Endothelial cell (in vitro differentiated cells): ENCODE measurements at places on chromosomes 1 and 21. TPM values are rescaled to one million over a fixed set of nuclear protein-coding genes. Genes with fewer than 3 reads are reported as not detected.

- DNase-seq: no peak
Observed at GRCh38 chr1:198391393-198392020, 149.0 kb downstream of the ATP6V1G3 start.

Gene RGS18
- total RNA-seq: not detected

GRCh38 chr1:222909586-222909985 is 94.7 kb downstream of the DISP1 start:
- DNase-seq: no peak

- no peak for DNase-seq
Observed at GRCh38 chr1:170872663-170873062, 62.7 kb upstream of the MROH9 start.

Gene OPRD1
- total RNA-seq: 9.7 TPM

- no peak for DNase-seq
Observed at GRCh38 chr1:119038363-119038762, 50.2 kb upstream of the TBX15 start.

Gene TGFB2
- 0.62 TPM for total RNA-seq

DNA sequence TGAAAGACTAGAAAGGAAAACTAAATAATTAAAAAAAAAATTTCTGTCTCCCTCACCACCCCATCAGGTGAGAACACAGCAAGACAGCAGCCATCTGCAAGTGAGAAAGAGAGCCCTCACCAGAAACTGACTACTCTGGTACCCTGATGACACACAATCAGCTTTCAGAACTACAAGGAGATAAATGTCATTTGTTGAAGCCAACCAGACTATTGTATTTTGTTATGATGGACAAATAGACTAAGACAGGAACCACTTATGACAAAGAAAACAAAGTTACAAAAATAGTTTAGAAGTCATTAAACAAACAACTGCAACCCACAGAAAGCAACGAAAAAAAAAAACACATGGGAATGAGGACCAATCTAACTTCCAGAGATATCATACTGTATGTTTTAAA is 98.3 kb downstream of the FAF1 start:
- no peak for DNase-seq

- DNase-seq: no peak
Observed at GRCh38 chr1:110057963-110058518, 12.4 kb downstream of the ALX3 start.

DNA sequence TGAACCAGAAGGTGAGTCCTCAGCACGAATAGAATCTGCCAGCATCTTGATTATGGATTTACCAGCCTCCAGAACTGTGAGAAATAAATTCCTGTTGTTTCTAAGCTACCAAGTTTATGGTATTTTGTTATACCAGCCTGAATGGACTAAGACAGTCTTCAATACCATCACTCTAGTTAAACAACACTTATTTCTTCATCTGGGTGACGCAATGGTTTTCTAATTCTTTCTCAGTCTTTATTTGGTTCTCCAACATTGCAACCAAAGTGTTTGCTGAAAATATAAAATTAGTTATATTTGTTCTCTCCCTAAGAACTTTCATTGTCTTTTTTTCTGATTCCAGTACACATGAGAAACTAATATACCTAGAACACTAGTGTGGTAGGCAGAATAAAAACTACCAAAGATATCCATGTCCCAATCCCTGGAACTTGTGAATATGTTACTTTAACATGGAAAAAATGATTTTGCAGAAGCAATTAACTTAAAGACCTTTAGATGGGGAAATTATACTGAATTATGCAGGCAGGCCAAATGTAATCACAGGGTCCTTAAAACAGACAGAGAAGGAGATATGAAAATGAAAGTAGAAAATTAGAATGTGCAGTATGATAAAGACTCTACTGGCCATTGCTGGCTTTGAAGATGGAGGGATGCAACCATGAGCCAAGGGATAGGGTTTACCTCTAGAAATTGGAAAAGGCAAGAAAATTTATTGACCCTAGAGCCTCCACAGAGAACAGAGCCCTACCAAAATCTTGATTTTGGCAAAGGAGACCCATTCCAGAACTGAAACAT is 1115.1 kb downstream of the PLA2G4A start:
- DNase-seq: no peak

Gene SHISA4
- 0.85 TPM for total RNA-seq

DNA sequence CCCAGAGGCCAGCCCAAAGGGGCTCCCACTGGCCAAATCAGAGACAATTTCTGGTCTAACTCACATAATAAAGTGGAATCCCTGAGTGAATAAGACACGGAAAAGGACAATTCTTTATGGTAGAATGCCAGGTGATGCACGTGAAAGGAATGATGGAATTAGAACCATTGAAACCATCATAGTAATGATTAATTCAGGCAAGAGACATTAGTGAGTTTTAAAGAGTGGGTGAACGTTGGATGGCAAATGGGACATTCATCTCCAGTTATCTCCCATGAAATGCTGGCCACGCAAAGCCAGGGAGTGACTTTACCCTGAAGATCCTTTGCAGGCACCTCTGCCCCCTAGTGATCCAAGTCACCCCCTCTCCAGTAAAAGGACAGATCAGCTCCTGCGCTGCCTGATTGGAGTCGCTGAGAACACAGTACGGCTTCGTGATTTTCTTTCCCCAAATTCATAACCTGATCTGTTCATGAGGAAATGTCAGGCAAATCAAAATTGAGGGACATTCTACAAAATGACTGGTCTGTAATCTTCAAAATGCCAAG is 87.5 kb downstream of the AJAP1 start:
- DNase-seq: no peak

Gene ADGRB2
- 0.44 TPM for total RNA-seq

Gene E2F2
- total RNA-seq: 0.69 TPM

Gene HTR6
- total RNA-seq: not detected

- DNase-seq: no peak
Observed at GRCh38 chr1:115182012-115182715, 92.9 kb upstream of the TSPAN2 start.

GRCh38 chr1:173447224-173447623 is 29.9 kb upstream of the PRDX6 start:
- DNase-seq: no peak

DNA sequence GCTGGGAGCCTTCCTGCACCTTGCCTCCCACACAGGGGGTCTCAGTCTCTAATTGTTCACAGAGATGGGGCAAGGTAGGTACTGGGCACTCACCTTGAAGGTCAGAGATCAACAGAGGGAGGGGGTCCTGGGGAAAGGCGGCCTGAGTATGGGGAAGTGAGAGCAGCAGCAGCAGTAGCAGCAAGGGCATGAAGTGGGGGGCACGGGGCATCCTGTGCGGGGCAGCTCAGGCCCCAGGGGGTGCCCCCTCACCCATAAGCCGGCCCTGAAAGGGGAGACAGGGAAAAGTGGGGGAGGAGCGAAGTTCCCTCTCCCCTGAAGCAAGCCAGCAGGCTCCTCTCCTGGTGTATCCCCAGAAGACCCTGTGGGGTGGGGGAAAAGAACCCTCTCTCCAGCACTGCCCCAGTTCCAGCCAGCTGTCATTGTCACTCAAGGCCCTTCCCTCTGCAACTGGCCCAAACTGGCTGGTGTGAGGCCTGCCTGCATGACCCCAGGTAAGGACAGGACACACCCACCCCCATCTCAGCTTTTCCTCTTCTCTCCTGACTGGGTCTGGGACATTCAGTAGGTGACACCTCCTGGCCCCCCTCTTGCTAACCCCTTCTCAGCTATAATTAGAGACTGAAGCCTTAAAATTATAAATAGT is 3.9 kb downstream of the SEMA6C start:
- no peak for DNase-seq
